ENCODE measurements at places on chromosomes 3 and 15.

DNA sequence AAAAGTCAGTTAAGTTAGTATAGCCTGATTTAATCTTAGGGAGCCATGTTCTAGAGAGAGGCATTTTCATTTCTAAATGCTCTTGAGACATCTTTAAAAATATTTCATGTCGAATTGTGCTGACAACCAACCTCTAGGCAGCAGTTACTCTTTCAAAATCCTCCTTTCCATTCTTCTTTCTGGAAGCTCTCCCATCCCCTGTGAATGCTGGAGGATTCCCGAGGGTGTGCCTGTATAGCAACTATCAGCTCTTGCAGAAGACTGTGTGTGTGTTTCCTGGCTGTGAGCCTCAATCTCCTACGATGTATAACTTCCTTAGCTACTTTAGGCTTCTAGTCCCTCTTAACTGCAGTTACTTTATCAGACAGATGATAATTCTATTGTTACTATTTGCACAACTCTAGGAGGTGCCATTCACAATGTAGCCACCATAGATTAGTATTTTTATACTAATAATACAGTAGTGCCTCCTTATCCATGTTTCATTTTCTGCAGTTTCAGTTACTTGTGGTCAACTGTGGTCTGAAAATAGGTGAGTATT is 250.3 kb downstream of the EDEM1 start:
- DNase-seq: no peak

GRCh38 chr3:169804681-169805080 is 8.0 kb upstream of the LRRIQ4 start:
- DNase-seq: no peak

DNA sequence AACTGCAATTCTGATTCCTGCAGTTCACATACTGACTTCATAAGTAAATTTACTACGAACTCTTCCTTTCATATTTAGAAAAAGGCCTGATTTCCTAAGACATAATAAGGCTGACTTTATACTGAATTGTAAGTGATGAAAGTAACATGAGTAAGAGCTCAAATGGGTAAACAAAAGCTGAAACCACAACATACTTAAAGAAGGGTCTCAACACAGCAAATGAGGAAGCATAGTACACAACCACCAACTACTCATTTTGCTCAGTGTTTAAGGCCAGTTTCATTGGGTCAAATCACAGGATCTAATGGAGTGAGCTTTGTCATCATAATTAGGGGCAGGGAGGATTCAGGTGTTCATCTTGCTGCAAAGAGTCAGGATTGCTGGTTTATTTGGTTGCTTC is 81.4 kb downstream of the SETD2 start:
- DNase-seq: no peak

GRCh38 chr3:62374341-62375218 is 1.2 kb upstream of the FEZF2 start:
- no peak for DNase-seq

DNA sequence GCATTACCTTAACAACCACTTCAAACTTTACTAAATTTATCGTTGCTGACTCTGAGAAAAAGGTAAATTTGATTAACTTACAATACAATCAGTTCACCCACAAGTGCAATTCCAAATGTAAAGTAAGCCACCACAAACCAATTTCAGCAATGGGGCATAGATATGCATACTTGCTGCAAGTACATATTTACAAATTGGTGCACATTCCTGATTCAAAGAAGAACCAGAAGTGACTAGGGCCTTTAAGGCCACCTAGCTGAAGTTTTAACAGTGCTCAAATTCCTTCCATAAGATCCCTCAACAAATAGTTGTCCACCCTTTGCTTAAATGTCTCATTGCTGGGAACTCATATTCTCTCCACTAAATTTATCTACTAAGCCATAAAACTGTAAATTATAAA is 67.2 kb downstream of the INO80 start:
- no peak for DNase-seq

DNA sequence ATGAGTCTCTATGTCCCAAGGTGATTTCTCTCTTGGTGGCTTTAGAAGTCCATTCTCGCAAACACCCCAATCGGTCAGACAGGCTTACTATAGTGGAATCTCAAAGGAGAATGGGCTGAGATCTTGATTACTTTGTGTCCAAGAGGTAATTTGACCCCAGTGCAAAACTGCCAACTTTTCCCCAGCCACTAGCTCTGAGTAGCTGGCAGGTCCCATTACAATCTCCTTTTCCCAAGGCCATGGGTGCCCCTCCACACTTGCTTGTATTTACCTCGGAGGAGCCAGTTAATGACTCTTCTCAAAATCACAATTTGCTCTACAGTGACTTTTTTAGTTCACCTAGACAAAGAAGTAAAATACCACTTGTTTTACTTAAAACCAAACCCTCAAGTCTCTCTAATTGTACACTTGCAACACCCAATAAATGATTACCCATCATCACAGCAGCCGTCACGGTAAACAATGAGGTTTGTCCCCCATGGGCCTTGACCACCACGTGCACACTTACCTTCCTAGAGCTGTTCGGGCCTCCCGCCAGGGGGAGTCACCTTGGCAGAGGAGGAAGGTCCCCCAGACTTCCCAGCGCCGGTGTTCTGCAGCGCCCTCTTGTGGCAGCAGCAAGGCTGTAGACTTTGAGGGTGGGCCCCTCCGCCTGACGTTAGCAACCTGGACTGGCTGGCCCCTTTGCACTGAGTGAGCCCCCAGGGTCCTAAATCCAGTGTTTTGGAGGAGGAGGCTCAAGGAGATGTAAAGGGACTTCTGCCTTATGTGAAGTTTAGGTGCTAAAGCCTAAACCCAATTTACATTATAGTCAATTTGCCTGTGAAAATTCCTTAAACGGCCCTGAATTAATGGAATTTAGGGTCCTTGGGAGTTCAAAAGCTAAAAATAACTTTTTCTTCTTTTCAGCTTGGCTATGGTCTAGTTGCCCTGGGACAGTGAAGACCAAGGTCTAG is 18.7 kb upstream of the HDAC11 start:
- DNase-seq: no peak

GRCh38 chr15:83318861-83319415 is 34.5 kb upstream of the BNC1 start:
- no peak for DNase-seq
